CD4-positive, alpha-beta memory T cell (primary cell): ENCODE measurements at places on chromosomes 1 and 21.

GRCh38 chr21:35367553-35367952 lies 318.5 kb upstream of the RUNX1 start:
- no peaks in the 10 kb centered on the region for H3K36me3 ChIP-seq
- no peaks in the 10 kb centered on the region for H3K27me3 ChIP-seq
- no peak for DNase-seq
- H3K27ac ChIP-seq = no peak overlapping the region

- no peaks in the 10 kb centered on the region for H3K27me3 ChIP-seq
- DNase-seq = no peak
- H3K4me3 ChIP-seq = no peak overlapping the region
- H3K4me1 ChIP-seq = no peaks in the 10 kb centered on the region
- H3K36me3 ChIP-seq = no peaks in the 10 kb centered on the region
Observed at GRCh38 chr1:66705110-66705509, 47.1 kb upstream of the DYNLT5 start.

GRCh38 chr1:238648751-238649150 lies 737.6 kb upstream of the CHRM3 start:
- no peak overlapping the region for H3K27ac ChIP-seq
- H3K27me3 ChIP-seq = no peaks in the 10 kb centered on the region
- H3K4me1 ChIP-seq = no peaks in the 10 kb centered on the region
- no peak for DNase-seq

- H3K27me3 ChIP-seq = no peaks in the 10 kb centered on the region
- no peak for DNase-seq
- no peak overlapping the region for H3K27ac ChIP-seq
- H3K36me3 ChIP-seq = no peaks in the 10 kb centered on the region
Observed at GRCh38 chr1:218867941-218868626, 305.6 kb upstream of the LYPLAL1 start.

GRCh38 chr1:193105821-193106177 lies 585 bp upstream of the GLRX2 start:
- H3K27me3 ChIP-seq = no peaks in the 10 kb centered on the region
- H3K36me3 ChIP-seq = no peaks in the 10 kb centered on the region
- H3K27ac ChIP-seq = peak overlapping the region; percentile 59
- no peak for DNase-seq
- H3K4me3 ChIP-seq = peak overlapping the region; percentile 65

- H3K4me3 ChIP-seq = no peak overlapping the region
- no peaks in the 10 kb centered on the region for H3K27me3 ChIP-seq
Observed at GRCh38 chr1:75745276-75745675, 20.8 kb downstream of the ACADM start.

DNA sequence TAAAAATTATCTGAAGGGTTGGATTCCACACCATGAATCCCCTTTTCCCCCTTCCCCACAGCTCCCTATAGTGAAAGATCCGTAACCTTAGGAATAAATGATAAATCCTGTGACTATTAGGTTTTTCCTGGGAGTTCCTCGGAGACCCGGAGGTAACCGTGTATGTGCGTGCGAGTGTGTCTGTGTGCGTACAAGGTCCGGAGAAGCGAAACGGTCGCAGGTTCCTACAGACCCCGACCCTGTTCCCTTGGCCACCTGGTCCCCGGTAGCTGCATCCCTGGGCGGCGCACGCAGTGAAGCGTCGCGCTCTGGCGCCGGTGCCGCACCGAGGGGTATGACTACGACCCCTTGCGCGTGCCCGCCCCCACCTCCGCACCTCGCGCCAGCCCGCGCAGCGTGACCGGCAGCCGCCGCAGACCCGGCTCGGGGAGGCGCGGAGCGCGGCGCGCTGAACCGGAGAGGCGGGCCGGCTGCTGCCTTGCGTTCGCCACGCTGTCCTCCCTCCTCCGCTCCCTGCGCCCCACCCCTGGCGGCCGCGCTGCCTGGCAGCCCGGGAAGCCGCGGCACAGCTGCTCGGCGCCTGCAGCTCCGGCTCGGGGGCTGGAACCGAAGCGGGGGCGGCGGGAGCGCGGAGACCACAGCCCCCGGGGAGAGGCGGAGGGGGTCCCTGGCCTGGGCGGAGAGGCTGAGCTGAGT lies at the start of gene AK5:
TSS of gene AK5 (plus strand) at position 529 of the 696 bp plus-strand sequence. CDS start 295 bp downstream, outside the sequence.
- DNase-seq = peak; percentile 39
- no peak within 1 kb of the TSS for H3K27ac ChIP-seq
- no peaks in the 10 kb centered on the region for H3K27me3 ChIP-seq
- peaks cover 30% of the 10 kb centered on the region for H3K4me1 ChIP-seq
- H3K4me3 ChIP-seq = peak within 1 kb of the TSS; percentile 54

GRCh38 chr1:7640920-7641585 lies 130.0 kb upstream of the VAMP3 start:
- H3K4me1 ChIP-seq = no peaks in the 10 kb centered on the region
- no peaks in the 10 kb centered on the region for H3K27me3 ChIP-seq
- DNase-seq = no peak
- no peak overlapping the region for H3K27ac ChIP-seq
- no peak overlapping the region for H3K4me3 ChIP-seq
- no peaks in the 10 kb centered on the region for H3K36me3 ChIP-seq

DNA sequence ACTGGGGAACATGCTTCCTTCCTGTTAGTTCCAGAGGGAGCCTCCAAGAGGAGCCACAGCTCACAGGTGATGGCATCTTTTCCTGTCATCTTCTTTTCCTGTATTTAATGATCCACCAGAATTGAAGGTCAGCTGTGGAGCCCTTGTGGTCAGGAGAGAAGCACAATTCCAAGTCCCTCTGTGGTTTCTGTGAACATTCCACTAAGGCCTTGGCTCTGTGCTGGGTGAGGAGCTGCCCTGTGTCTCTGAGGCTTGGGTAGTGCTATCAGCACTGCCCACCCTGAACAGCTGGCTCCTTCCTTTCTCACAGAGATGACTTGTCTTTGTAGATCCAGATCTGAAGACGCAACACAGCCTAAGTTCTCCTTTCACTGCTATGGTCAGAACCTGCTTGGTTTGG lies 141.9 kb upstream of the MAP1LC3C start:
- no peak overlapping the region for H3K4me3 ChIP-seq
- no peaks in the 10 kb centered on the region for H3K36me3 ChIP-seq
- H3K4me1 ChIP-seq = no peaks in the 10 kb centered on the region
- no peaks in the 10 kb centered on the region for H3K27me3 ChIP-seq
- H3K27ac ChIP-seq = no peak overlapping the region

- no peaks in the 10 kb centered on the region for H3K4me1 ChIP-seq
- H3K36me3 ChIP-seq = no peaks in the 10 kb centered on the region
- H3K4me3 ChIP-seq = no peak overlapping the region
- no peak for DNase-seq
Observed at GRCh38 chr1:8078176-8078671, 52.1 kb upstream of the ERRFI1 start.

DNA sequence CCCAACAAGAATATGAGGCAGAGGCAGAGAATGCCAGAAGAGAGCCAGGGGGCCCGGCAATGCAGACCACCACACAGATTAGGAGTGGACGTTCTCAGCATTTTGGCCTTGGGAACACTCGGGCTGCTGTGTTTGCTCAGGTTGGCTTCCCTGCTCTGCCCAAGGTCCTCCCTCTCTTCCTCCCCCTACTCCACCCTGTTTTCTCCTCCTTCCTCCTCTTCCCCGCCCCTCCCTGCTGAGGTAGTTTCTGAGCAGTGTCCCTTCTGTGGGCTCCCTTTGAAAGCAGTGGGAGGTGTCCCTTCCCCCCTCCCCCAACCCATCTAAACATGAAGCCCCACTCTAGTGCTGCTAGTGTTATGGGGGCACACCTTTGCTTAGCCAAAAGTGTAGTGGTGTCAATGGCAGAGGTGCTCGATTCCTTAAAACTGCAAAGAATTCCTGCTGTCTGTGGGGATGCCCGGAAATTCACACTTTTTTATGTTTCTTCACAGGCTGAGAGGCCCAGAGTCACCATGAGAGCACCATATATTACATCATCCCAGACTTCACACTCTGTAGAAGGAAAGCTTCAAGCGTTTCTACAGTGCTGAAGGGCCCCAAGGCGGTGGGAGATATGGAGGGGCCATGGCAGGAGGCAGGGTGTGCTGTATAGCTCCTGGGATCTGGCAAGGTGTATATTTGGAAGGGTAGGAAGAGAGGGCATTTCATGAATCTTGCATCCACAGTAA lies at the start of gene HHIPL2:
TSS of gene HHIPL2 (minus strand) at position 161 of the 728 bp plus-strand sequence. CDS start at position 101, 60 bp downstream.
- DNase-seq = no peak
- H3K4me3 ChIP-seq = no peak within 1 kb of the TSS
- H3K36me3 ChIP-seq = no peaks in the 10 kb centered on the region
- H3K27ac ChIP-seq = no peak within 1 kb of the TSS

DNA sequence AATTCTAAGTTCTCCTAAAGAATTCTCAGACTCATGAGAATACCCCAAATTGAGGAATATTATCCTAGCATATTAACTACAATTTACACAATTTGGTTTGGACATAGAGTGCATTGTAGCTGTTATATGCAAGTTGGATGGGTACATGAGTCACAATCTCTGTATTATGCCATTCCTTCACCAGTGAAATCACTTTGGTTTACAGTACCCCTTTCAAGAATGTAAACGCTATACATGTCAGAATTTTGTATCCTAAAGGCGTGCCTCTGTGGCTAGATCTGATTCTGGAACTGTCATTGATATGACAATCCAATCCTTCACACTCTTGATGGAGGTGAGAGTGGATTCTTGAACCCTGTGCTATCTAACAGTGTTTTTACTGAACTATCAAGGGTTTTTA lies 6.7 kb upstream of the IL10RB start:
- no peak overlapping the region for H3K4me3 ChIP-seq
- H3K4me1 ChIP-seq = peaks cover 51% of the 10 kb centered on the region
